ENCODE measurements at places on chromosomes 5 and 9. TPM values are rescaled to one million over a fixed set of nuclear protein-coding genes. Genes with fewer than 3 reads are reported as not detected.
A peak's percentile ranks its signal among the peaks of the same experiment; 100 is the strongest.

The ANKRD20A1 gene
- 4.4 TPM for total RNA-seq

The ARL14EPL gene
- total RNA-seq = not detected

The RNF224 gene
- total RNA-seq = not detected

The CCDC171 gene
- 3.7 TPM for total RNA-seq

DNA sequence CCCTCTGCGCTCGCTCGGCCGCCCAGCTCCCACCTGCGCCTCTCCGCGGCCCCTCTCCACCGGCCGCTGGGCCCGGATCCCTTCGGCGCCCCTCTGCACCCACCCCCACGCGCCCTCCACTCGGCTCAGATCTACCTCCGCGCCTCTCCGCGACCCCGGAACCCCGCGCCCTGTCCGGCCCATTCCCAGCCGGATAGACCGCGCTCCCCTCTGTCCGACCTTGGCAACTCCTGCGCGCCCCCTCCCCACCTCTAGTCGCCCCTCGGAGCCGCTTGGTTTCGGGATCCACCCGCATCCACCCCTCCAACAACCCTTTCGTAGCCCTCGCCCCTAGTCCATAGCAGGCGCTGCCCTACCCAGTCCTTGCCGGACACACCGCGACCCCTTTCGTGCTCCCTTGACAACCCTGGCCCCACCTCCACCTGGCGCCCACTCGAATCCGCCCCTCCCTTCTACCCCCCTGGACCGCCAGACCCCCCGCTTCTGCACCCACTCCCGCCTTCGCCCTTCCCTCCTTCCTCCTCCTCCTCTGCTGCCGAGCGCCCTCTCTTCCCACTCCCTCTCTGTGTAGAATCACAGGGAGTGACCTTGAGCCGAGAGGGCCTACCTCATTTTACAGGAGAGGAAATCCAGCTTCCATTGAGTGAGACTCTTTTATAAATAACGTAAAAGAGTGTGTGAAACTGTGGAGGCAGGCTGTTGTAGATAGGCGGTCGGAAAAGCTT is 525 bp upstream of the AK3 start:
- no peaks in the 10 kb centered on the region for H3K36me3 ChIP-seq
- H3K27me3 ChIP-seq = no peaks in the 10 kb centered on the region
- H3K4me1 ChIP-seq = peaks cover 9% of the 10 kb centered on the region
- peak; percentile 56 for DNase-seq
- peak overlapping the region; percentile 98 for H3K27ac ChIP-seq

DNA sequence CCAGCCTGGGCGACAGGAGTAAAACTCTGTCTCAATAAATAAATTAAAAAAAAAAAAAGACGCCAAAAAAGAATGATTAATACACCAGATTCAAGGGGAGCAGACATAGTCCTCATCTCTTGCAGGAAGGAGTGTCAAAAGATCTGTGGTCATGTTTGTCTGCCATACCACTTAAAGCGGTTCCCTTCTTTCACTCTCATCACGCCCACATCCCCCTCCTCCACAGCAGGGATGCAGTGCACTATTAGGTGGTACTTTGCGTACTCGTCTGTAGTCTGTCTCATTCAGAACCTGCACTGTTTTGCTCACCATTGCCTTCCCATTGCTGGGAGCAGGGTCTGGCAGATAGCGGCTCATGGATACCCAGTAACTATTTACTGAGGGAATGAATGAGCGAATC is 11.2 kb downstream of the CDHR2 start:
- H3K36me3 ChIP-seq = no peaks in the 10 kb centered on the region
- DNase-seq = no peak
- H3K27me3 ChIP-seq = no peaks in the 10 kb centered on the region
- no peak overlapping the region for H3K4me3 ChIP-seq
- H3K4me1 ChIP-seq = no peaks in the 10 kb centered on the region

DNA sequence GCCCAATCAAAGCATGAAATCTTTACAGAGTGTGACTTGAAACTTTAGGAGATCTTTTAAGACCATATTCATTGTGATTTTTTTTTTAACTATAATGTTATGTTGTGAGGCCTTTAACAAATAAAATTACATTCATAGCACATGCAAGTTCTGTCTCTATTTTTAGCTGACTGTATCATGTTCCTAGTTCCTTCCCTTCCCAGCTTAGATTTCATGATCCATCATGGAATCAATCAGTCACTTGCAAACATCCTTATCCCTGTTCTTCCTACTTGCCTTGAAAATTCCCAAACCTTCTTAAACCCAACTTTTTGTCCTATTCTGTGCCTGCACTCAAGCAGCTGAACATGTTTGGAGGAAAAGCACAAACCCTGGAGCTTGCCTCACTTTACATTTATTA is 141.8 kb downstream of the DMXL1 start:
- H3K4me1 ChIP-seq = no peaks in the 10 kb centered on the region
- no peak overlapping the region for H3K4me3 ChIP-seq
- H3K27me3 ChIP-seq = no peaks in the 10 kb centered on the region
- H3K27ac ChIP-seq = no peak overlapping the region
- DNase-seq = no peak
- H3K36me3 ChIP-seq = no peaks in the 10 kb centered on the region

DNA sequence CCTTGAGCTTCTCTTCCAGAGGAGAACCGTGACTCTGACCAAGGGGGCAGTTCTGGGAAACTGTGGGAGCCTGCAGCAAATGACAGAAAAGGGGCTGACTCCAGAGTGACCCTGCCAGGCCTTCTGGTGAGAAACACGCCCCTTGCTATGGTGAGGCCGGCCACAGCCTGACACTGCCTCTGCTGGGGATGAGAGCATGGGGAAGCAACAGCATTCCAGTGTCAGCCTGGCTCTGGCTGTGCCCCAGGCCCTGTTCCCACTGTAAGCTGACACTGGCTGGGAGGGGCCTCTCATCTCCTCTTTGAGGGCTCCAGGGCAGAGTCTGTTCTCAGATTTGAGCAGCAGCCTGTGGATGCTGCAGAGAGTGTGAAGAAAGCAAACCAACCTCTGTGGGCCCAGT is 180.0 kb upstream of the IL12B start:
- H3K4me1 ChIP-seq = no peaks in the 10 kb centered on the region
- no peaks in the 10 kb centered on the region for H3K36me3 ChIP-seq
- DNase-seq = no peak
- no peak overlapping the region for H3K27ac ChIP-seq
- no peak overlapping the region for H3K4me3 ChIP-seq

DNA sequence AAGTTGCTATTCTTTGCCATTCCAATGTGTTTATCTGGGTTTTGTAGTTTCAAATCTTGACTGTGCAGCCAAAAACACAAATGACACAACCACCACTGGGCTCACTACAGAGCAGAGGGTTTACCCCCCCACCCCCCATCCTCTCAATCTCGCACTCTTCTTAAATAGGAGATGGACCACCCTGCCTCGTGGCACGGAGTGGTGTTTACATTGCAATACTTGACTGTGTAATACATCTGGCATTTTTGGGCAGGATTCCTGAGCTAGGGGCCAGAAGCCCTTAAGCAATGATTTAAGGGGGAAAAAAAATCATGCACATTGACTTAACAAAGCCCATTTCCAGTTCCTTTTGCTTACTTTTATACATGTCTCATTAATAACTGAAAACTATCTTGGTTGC is 19.0 kb downstream of the PTCH1 start:
- peaks cover 1% of the 10 kb centered on the region for H3K4me1 ChIP-seq
- no peak overlapping the region for H3K4me3 ChIP-seq
- no peak overlapping the region for H3K27ac ChIP-seq
- DNase-seq = no peak

DNA sequence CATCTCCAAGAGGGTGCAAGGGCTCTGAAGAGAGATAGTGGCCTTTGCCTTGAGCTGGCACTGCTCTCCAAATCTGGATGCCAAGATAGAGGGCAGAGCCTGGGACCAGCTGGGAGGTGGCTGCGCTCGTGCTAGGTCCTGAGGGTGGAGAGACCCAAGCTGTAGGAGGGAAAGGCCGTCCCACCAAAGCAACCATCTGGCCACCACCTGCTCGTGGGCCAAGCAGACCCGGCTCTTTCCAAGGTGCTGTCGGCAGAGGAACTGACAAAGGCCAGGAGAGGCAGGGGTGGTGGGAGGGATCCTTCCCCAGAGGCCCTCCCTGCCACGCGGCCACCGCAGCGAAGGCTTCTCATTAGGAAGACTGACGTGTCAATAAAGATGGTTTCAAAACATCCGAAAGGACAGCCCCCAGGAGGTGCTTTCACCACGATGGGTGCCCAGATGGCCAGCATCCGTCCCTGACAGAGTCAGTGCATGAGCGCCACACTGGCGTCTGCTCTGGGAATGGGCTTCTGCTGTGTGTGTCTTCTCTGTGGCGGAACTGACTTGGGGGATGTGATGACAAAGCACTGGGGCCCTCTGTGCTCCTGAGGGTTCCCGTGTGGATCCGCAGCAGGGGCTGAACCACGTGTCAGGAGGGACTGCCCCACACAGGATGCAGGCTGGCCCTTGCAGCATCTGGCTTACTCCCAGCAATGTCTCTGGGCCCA is 213.5 kb downstream of the FANCC start:
- no peaks in the 10 kb centered on the region for H3K27me3 ChIP-seq
- no peak overlapping the region for H3K4me3 ChIP-seq
- H3K36me3 ChIP-seq = no peaks in the 10 kb centered on the region
- DNase-seq = no peak
- H3K4me1 ChIP-seq = peaks cover 43% of the 10 kb centered on the region

- H3K27me3 ChIP-seq = no peaks in the 10 kb centered on the region
- no peaks in the 10 kb centered on the region for H3K4me1 ChIP-seq
- H3K4me3 ChIP-seq = no peak overlapping the region
- DNase-seq = no peak
- H3K36me3 ChIP-seq = no peaks in the 10 kb centered on the region
Measured at GRCh38 chr5:58800861-58801540, 218.1 kb downstream of the RAB3C start.

All from pancreas (tissue), 10 donors.